Jurkat, Clone E6-1 (cell line): ENCODE measurements at places on chromosomes 7 and 10.

- peak; percentile 55 for DNase-seq
Measured at GRCh38 chr10:71316056-71316785, 2.8 kb upstream of the SLC29A3 start.

DNA sequence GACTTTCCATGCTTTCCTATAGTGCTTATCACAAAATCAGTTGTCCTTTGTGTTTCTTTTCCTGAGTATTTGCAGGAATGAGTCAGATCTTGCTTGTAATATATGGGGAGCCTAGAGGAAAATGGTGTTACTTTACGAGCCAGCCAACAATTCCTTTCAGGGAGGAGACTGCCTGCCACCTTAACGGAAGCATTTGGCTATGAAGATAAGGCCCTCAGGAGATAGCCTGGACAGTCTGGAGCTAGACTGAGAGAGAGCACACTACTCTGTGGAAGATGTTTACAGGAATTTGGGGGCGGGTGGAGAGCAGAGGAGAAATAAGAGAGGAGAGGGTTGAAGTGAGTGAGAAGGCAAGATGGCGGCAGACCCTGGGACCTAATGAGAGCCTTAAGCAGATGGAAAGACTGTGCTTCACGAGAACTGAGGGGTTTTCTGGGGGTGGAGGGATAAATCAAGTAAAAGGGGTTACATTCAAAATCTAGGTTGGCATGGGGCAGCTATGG lies 126.3 kb downstream of the SNX10 start:
- no peak for DNase-seq

GRCh38 chr7:100895956-100896731 lies 456 bp upstream of the ACHE start:
- no peak for DNase-seq

- no peak for DNase-seq
Measured at GRCh38 chr7:151010307-151011096, 13.8 kb downstream of the ATG9B start.

GRCh38 chr7:106425017-106425719 lies 140.4 kb upstream of the NAMPT start:
- no peak for DNase-seq

DNA sequence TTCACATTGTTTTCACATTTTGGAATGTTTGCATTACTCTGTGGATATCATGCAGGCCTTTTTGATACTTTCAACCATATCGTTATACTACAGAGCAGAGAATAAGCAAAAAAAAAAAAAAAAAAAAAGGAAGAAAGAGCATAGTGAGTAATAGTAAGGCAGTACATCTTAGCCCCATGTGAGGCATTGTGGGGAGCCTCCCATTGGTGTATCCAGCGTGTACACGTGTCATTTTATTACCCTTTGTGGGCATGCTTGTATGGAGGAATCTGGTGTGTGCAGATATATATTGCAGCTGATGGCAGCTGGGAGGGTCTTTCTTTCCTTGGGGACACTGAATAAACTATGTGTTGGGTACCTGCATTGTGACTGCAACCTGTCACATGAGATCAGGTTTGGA lies 19.6 kb downstream of the R3HCC1L start:
- DNase-seq, result no peak

GRCh38 chr10:89301721-89302445 lies at the start of gene IFIT2:
IFIT2 (plus strand) TSS chr10:89302046; CDS start chr10:89302124, 78 bp downstream.
- peak; percentile 54 for DNase-seq

GRCh38 chr10:88582806-88583583 lies at the start of gene RNLS:
RNLS (minus strand) TSS chr10:88583318.
- no peak for DNase-seq

DNA sequence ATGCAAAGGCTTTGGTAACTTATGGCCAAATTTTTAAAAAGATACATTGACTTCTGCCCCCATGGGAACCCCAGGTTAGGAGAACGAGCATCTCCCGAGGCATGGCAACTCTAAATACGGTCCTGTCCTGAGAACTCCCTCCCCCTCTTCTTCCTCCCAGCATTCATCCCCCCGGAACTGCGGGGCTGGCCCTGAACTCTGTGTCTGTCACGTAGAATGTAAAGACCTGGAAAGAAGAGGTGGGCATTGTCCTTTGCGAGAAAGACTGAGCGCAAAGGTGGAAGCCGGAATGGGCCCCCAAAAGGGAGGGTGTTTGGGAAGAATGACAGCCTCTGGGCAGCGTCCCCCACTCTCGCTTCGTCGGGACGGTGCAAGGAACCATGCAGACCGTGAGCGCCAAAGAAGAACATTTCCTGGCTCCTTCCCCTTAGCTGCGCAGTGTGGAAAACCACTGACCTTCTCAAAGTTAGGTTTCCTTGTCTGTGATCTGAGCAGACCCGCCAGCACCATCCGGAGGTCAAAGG lies 21.0 kb downstream of the SHH start:
- no peak for DNase-seq

- no peak for DNase-seq
Measured at GRCh38 chr7:105219771-105220160, 169.0 kb downstream of the SRPK2 start.

- peak; percentile 59 for DNase-seq
Measured at GRCh38 chr10:32377458-32378259, 30.7 kb upstream of the EPC1 start.

DNA sequence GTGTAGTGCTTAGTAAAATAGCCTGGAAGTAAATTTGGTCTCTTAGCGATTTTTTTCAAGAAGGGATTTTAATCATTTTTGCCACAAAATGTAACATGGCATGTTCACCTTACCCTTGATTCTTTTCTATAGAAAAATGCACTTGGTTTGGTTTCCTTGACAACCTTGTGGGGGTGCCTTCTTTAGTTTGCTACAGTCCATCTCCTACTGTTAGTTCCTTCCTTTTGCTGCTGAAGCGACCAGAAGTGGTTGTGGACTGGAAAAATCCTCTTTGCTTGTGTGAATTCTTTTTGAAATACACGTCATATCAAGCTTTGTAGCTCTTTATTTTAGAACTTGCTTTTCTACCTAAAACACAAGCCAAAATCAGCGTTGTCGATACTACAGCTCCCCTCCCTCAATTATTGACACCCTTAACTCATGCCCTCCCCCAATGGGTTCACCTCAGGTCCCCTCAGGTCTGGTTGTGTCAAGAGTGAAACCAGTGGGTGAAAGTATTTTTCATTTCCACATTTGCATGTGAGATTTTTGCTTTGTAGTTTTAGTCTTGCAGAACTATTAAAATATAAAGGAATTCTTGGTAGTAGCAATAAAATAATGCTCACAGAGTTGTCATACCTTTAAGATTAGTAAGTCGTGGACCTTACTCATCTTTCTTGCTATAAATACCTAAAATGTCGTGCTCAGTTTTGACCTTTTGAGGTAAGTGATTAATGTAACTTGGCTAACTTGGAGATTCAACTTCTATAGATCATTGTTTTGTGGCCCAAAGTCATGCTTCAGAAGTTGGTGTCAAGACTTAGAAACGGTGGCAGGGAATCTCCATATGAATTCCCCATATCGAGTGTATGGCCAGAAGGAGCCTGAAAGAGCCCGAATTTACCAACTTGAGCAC lies 1.5 kb downstream of the ACTR3B start:
- DNase-seq, result no peak

DNA sequence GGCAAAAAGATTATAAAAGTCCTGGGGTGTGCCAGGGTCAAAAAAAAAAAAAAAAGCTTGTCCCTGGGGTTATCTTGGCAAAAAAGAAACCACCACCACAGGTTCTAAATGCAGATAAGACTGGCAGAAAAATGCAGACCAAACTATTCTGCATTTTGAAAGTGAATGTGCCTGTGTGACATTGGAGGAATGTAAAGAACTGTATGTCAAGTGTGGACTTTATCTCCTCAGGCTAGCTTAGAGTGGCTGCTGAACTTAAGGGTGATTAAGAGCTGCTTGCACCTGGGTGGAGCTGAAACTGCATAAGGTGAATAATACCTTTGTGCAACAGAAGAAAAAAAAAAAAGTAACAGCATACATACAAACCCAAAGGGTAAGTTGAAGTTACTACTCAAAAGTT lies 1.3 kb upstream of the NAPEPLD start:
- no peak for DNase-seq

- no peak for DNase-seq
Measured at GRCh38 chr7:95658676-95659075, 62.4 kb upstream of the PDK4 start.

GRCh38 chr10:110641256-110641655 lies 2.9 kb upstream of the RBM20 start:
- DNase-seq, result no peak

- DNase-seq, result no peak
Measured at GRCh38 chr7:20417260-20417659, 86.6 kb downstream of the ITGB8 start.

DNA sequence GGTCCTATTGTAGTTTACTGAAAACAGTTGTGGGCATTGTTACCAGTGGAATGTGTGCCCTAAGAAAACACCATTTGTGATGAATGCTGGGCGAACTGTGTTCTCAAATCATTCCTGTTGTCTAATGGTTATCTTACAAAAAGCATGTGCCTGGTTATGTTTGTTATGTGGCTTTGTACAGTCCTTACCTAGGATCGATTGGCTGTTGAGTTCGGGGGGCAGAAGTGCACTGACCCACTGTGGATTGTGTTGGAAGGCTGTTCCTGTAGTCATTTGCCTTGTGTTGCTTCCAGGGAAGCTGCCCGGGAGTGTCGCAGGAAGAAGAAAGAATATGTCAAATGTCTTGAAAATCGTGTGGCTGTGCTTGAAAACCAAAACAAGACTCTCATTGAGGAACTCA lies 84.3 kb downstream of the CREM start:
- no peak for DNase-seq

- DNase-seq, result no peak
Measured at GRCh38 chr7:78379148-78379547, 580.6 kb downstream of the PHTF2 start.

- DNase-seq, result no peak
Measured at GRCh38 chr7:125573126-125573525, 643.5 kb upstream of the POT1 start.

DNA sequence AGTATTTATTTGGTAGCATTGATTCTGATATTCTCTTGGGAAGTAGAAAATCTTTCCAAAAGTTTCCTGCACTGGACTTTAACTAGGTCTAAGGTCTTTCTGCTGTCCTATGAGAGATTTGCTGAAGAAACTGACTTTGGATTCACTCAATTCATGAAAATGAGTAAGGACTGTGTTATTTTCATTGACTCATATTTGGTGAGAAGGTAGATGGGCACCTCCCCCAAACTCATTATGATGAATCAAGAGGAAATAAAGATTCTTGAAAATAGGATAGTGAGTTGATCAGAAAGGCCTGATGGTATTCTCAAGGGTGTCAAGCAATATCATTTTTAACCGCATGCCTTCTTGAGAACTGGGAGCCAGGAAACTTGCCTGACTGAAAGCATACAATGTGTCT lies 110.3 kb downstream of the RNF133 start:
- no peak for DNase-seq
